Gastroesophageal sphincter (tissue), 4 donors: ENCODE measurements at places on chromosomes 12 and 14.
A peak's percentile ranks its signal among the peaks of the same experiment; 100 is the strongest.

DNA sequence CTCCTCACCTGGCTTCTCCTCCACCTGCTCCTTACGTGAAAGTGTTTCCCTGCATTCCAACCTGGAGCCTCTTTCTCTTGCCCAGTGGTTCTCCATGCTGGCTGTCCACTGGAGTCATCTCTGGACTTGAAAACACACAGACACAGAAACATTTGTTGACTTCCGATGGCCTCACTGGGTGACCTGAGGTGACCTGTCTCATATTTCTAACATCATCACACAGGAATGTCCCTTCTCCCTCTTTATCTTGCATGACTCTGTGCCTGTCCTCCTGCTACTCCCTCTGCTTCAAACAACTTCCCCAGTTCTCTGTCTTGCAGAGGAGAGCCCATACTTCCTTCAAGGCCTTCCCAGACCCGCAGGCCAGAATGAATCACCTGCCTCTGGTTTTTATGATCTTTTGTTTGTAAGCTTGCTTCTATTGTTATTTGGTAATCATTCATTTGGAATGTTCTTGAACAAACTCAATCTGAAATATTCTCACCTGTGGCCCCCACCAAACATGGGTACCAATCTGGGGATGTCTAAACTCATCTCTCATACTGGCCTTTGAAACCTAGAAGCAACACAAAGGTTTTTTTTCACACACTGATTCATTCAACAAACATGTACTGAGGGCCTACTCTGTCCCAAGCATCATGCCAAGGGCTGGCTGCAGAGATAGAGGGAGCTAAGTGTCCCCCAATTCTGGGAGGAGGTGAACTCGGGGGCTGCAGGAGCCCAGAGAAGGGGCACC lies 9.7 kb upstream of the RIN3 start:
- no peaks in the 10 kb centered on the region for H3K27me3 ChIP-seq
- H3K4me3 ChIP-seq = no peak overlapping the region
- no peak overlapping the region for H3K27ac ChIP-seq
- ATAC-seq = no peak

DNA sequence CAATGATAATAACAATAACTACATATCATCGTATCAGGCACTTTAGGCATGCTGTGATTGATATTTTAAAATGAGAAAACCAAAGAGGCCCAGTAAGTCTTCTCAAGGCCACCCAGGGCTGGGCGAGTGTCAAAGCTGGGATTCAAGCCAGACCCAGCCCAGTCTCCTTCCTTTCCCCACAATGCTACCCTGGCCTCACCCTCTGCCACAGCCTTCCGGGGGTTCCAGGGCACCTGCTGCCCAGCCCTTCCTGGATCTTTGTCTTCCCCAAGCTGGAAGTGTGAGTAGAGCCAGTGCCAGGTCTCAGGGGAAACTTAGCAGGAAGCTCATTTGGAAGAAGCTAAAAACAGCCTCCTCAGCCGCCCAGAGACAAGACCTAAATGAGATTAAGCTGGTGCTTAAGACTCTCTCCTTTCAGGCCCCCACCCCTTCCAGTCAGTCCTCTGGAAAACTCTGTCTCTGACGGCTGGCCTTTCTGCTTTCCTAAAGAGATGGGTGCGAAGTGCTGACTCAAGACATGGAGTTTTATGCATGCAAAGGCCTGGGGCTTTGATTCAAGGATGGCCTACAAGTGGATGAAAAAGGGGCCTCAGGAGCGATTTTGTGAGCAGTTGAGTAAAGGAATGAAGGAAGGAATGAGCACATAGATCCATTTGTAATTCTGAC lies 184.2 kb downstream of the KCNA5 start:
- H3K4me3 ChIP-seq = no peak overlapping the region
- no peaks in the 10 kb centered on the region for H3K36me3 ChIP-seq

- no peaks in the 10 kb centered on the region for H3K36me3 ChIP-seq
- H3K27ac ChIP-seq = peak overlapping the region; percentile 98
- H3K4me3 ChIP-seq = peak overlapping the region; percentile 89
- peak; percentile 87 for ATAC-seq
- no peaks in the 10 kb centered on the region for H3K27me3 ChIP-seq
- peaks cover 40% of the 10 kb centered on the region for H3K4me1 ChIP-seq
Measured at GRCh38 chr14:60247994-60248696, 876 bp upstream of the PPM1A start.

DNA sequence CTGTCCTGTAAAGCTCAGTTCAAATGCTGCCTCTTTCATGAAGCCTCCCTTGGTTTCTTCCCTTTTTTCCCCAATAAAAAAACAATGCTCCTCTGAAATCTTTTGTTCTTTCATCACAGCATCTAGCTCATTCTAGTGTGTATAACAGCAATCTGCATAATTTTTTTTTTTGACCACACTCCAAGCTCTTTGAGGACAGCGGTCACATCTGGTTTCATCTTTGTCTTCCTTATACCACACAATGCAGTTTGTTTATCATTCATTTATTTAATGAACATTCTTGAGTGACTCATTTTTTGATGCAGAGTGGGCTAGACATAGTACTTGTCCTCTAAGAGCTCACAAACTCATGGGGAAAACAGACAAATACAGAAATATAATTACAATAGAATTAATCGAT lies 7.3 kb downstream of the GNG2 start:
- H3K27ac ChIP-seq = no peak overlapping the region
- no peaks in the 10 kb centered on the region for H3K27me3 ChIP-seq
- ATAC-seq = no peak
- no peaks in the 10 kb centered on the region for H3K36me3 ChIP-seq
